ENCODE measurements at places on chromosomes 4 and X.

DNA sequence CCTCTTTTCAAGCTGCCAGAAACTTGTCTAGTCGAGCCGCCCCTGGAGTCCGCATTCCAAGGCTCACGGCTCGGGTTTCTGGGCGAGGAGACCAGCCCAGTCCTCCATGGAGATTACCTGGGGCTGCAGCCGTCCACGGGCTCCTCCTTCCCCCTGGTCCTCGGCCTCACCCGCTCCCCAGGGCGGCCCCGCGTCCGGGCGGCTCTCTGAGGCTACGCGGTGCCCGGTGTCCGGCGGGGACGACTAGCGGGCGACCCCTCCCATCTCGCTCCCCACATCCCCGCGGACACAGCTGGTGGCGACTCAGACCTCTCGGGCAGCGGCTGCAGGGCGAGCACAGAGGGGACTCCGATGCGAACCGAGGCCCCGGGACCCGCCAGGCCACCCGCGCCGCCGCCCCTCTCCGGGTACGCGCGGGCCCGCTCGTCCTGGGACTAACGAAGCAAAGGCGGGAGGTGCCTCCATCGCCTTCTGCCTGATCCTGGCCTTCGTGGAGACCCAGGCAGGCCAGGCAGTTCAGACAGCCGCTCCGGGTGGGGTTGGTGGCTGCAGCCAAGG is 159.4 kb downstream of the TRAM1L1 start:
- DNase-seq, result no peak

DNA sequence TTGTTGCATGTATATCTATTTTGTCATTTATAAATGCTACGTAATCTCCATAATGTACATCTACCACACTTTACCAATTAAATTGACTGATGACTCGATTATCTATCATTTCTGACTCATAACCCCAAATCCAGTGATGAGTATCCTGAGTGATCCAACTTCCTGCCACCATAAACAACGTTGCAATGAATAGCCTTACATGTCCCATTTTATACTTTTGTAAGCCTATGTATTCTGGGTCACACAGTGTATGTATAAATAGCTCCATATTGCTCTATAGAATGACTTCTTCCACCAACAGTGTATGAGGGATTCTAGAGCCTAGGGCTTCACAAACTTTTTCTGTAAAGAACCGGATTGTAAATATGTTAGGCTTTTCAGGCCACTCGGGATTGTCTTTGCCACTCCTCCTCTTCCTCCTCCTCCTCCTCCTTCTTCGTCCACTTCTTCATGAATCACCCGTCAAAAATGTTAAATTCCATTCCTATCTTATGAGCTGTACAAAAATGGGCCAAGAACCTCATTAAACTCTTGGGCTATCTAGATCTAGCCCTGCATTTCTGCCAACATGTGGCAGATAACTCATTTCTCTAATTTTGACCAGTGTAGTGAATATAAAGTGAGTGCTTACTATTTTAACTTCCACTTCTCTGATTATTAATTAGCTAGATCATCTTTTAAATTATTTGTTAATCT is 672.2 kb upstream of the AMOT start:
- peak; percentile 86 for DNase-seq

DNA sequence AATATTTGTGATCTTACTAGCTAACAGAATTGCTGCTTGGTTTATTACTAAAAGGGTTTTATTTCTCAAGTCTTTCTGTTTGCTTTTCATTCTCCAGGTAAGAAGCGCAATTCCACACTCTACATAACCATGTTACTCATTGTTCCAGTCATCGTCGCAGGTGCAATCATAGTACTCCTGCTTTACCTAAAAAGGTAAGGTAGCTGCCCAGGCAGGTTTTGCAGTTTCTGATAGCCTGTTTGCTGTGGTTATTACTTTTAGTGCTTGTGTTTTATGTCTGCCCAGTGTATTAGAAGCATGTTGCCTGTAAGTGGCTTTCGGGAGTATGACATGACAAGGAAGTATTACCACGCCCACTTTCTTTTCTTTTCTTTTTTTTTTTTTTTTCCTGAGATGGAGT is 46.4 kb downstream of the IL13RA1 start:
- DNase-seq, result no peak

- no peak for DNase-seq
These were observed 97.2 kb upstream of the MSX1 start for GRCh38 chr4:4762300-4762699.

DNA sequence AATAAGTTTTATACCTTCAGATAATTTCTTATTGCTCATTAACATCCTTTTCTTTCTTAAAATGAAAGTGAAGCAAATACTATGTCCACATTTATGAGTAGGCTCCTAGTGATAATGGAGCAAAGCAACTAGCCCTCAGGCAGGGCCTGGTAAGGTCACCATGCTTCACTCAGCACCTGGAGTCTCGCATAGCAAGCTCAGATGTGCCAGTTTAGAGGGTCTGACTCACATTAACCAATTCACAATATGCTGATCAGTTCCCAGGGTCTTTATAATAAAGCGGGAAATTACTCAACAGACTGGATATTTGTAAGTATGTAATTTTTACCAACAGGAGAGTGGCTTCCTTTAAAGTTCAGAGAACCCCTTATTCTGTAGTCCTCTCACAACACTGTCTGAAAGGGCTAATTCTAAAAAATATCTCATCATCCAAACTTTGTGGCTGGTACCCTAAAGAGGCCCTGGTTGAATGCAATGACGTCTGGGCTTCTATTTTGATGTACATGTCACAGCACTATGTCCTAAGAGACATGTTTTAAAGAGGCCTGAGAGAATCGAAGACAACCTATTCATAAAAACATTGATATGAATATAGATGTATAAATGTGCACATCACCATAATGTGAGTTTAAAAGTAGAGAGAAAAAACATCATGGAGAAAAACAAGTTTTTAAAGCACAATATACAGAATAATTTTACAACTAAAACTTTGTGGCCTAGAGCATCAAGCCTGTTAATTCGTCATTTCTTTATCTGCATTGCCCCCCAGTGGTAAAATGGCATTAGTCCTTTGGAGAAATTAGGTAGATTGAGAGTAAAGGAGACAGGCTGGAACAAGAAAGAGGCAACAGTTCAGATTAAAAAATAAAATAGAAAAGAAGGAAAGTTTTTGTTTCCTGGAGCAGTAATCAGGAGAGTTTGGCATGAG is 44.3 kb downstream of the IL21 start:
- DNase-seq, result peak; percentile 60

DNA sequence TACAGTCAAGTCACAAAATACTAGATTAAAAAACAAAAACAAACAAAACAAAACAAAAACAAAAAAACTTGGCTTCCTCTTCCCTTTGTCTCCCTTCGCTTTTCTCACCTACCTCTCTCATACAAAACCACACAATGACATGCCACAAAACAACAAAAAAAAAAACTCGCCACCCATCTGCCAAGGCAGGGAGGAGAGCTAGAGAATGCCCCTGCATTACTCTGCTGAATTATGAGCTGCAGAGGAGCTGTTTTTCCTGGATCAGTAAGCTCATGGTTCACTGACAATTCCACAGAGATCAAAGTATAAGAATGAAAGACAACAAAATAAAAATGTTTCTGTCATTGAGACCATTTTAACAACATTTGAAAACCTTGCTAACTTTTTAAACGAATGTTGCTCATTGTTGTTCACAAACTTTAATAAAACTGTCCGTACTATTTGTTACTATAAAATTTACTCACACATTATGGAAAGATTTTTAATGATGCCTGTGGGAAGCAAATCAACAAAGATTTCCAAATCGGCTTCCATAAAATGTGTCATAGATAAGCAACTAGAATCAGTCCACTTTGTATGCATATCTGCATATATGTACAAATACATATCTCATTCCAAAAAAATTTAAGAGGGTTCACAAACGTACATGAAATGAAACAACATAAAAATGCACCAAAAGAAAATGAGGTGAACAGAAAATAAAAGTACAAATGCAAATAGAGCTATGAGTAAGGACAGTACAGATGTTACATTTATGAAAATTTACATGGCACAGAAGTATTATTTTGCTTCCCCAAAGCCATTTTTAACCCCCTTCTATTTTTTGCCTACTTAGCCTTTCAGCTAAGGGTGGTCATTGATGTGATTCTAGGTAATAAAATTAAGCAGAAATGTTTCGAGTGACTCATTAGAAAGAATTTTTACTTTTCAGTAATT is 252.4 kb upstream of the FAT4 start:
- no peak for DNase-seq

- DNase-seq, result no peak
These were observed 492.1 kb downstream of the IL15 start for GRCh38 chr4:142128529-142128928.

GRCh38 chr4:156983366-156983765 is 11.8 kb upstream of the PDGFC start:
- peak; percentile 54 for DNase-seq

DNA sequence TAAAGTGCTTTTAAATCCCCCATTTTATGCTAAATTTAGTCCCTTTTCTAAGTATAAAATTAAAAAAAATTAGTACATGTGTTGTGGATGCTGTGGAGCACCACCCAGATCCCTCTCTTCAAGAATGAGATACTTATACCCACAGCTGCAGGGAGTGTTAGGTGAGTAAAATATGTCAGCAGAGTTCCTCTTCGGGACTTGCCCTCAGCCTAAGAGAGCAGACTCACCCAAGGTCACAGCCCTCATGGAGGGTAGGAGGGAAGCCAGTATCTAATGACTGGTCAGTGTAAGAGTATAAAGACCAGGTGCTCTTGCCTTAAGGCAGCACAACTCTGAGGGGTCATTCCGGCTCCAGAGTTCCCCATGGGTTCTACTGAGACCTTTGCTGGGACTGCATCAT is 88.5 kb downstream of the REELD1 start:
- DNase-seq, result no peak

- DNase-seq, result peak; percentile 65
These were observed 34.8 kb upstream of the DCK start for GRCh38 chr4:70958681-70959080.

DNA sequence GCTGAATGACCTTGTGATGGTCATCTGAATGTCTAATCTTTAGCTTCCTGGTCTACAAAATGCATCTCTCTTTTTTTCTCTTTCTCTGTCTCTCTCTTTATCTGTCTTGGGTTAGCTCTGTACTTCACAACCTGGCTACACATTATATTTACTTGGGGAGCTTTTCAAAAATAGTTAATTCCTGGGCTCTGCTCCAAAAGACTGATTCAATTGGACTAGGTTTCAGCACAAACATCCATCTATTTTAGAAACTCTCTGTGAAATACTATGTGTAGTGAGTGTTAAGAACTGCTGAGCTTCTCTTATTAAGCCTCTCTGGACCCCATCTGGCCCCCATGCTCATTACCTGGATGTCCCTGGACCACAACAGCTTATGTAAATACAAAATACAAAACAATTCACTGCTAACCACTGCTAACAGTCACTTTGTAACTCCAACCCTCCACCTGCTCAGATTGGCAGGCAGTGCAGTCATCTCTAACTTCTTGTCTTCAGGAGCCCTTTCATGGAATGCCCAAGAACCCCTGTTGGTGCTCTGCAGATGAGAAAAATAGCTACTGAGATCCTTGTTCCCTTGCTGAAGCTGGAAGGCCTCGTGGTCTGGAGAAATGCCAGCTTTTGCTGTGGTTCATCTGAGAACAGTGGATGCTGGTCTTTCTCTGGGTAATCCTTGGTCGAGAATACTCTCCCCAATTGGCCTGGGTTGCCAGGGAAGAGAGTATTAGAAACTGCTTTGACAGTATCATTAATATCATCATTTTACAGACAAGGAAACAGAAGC is 14.8 kb upstream of the BOD1L1 start:
- peak; percentile 76 for DNase-seq

- DNase-seq, result no peak
These were observed 194.9 kb downstream of the PALLD start for GRCh38 chr4:168691631-168692369.

DNA sequence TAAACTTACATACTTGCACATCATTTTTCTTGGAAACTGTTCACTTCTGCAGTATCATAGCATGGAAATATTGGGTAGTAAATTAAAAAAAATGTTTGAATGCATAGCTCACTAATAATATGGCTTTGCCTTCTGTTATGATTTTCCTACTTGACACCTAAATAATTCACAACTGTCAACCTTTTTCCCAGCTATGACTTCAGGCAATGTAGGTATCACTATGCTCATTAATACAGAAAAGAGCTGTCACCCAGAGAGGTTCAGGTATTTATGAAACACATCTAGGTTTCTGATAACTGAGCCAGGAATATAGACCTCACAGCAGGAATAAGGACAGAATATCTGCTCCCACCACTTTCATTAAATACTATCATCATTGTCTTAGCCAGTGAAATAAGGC is 289.5 kb downstream of the ACTRT1 start:
- DNase-seq, result no peak

DNA sequence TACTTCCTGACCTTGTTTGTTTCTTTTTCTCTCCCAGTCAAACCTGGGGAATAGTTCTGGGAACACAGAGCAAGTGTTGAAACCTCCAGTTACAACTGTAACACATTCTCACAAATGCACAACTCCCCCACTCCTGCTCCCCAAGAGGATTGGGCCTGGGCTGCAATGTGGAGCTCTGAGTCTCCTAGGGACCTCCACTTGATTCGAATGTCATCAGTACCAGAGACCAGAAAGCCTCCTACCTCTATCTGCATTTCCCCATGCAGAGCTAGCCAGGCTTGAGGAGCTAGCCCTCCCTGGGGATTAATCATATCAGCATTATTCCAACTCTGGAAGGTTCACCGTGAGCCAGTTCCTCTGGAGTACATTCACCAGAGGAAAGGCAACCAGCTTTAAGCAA is 41.7 kb upstream of the CITED1 start:
- DNase-seq, result peak; percentile 46

- DNase-seq, result no peak
These were observed 224.5 kb upstream of the GPRIN3 start for GRCh38 chr4:89531932-89532640.

GRCh38 chr4:89299153-89299791 is 8.3 kb downstream of the GPRIN3 start:
- no peak for DNase-seq

- DNase-seq, result peak; percentile 78
These were observed 3.6 kb upstream of the THOC2 start for GRCh38 chrX:123736333-123736921.

GRCh38 chrX:138931212-138931611 is 219.7 kb upstream of the FGF13 start:
- DNase-seq, result no peak

- DNase-seq, result no peak
These were observed 60.0 kb downstream of the ATP8A1 start for GRCh38 chr4:42596918-42597317.

- peak; percentile 33 for DNase-seq
These were observed 145.2 kb upstream of the SFRP2 start for GRCh38 chr4:153933915-153934687.

- peak; percentile 60 for DNase-seq
These were observed 203.5 kb downstream of the PRDM5 start for GRCh38 chr4:120718979-120719566.

- peak; percentile 67 for DNase-seq
These were observed 181.1 kb upstream of the SMIM31 start for GRCh38 chr4:164572877-164573279.

- DNase-seq, result peak; percentile 95
These were observed 11.5 kb upstream of the CCDC149 start for GRCh38 chr4:24924309-24924781.

Measured in fibroblast of mammary gland (primary cell).